ENCODE measurements at places on chromosomes 2 and 18.

DNA sequence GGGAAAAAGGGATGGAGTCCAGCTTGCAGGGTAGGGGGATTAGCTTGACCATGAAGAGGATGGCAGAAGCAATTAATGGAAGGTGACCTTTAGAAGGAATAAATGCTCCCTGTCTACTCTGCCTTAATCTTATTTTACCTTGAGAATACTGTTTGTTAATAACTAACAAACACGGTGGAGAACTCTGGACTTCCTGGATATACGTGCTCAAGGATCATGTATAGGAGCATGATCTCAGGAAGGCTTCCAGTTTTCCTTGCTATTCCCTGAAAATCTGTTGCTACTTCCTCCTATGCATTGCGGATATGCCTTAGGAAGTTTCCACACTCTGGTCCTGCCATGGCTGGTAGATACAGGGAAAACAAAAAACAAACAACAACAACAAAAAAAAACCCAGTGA, 44.8 kb upstream of the BCL11A start:
- no peak for DNase-seq

DNA sequence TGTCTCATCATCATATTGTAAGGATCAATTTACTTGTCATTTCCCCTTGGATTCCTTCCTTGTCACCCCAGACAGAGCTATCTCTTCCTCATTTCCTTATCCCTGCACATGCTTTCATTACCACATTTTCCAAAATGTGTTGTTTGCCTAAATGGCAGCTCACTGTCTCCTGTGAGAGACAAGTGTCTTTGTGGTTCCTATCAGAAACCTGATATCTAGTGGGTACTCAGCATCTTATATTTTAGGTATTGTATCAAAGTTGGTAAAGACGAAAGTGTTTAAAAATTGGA, 896.0 kb upstream of the PIK3C3 start:
- DNase-seq = no peak

GRCh38 chr2:62660582-62661262, 44.8 kb upstream of the EHBP1 start:
- DNase-seq = no peak

- no peak for DNase-seq
Measured at GRCh38 chr2:218877891-218878290, 2.8 kb upstream of the WNT10A start.

DNA sequence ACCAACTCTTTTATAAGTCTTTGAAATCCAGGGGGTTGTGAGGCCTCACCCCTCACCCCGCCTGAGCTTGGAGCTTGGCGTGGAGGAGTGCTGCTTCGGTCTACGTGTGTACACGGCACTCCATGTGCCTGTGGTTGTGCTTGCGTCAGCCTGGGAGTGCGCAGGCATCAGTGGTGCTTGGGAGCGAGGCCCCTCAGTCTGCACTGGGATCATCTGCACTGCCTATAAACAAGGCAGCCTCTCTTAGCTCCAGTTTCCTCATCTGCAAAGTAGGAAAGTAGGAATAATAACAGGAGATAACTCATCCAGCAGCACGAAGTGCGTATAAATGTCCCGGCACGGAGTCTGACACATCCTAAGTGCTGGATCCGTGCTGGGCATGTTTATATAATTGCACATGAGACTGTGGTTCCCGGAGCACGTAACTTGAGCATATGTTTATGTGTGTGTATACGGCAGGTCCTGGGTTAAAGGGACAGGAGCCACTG, 1.2 kb downstream of the GYPC start:
- DNase-seq = no peak

DNA sequence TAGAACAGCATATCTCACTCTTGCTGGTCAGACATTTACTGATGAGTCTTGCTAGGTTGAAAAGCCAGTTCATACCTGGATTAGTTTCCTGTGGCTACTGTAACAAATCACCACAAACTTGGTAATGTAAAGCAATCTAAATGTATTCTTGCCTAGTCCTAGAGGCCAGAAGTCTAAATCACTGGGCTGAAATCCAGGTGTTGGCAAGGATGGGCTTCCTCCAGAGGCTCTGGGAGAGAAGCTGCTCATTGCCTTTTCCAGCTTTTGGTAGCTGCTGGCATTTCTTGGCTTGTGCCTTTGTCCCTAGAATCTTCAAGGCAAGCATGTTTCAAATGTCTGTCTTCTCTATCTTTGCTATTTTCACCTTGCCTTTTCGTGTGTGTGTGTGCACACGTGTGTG, 62.3 kb upstream of the MAP4K3 start:
- no peak for DNase-seq

GRCh38 chr2:179424571-179424970, 159.9 kb upstream of the SESTD1 start:
- no peak for DNase-seq

- no peak for DNase-seq
Measured at GRCh38 chr2:232816657-232817056, 40.3 kb upstream of the KCNJ13 start.

- DNase-seq = no peak
Measured at GRCh38 chr2:124193706-124194105, 168.6 kb downstream of the CNTNAP5 start.

GRCh38 chr18:79423211-79424007, 27.7 kb downstream of the NFATC1 start:
- DNase-seq = no peak

GRCh38 chr2:45121236-45121927, 112.1 kb upstream of the SIX2 start:
- no peak for DNase-seq

GRCh38 chr18:396251-396555, 104.3 kb downstream of the COLEC12 start:
- DNase-seq = no peak

DNA sequence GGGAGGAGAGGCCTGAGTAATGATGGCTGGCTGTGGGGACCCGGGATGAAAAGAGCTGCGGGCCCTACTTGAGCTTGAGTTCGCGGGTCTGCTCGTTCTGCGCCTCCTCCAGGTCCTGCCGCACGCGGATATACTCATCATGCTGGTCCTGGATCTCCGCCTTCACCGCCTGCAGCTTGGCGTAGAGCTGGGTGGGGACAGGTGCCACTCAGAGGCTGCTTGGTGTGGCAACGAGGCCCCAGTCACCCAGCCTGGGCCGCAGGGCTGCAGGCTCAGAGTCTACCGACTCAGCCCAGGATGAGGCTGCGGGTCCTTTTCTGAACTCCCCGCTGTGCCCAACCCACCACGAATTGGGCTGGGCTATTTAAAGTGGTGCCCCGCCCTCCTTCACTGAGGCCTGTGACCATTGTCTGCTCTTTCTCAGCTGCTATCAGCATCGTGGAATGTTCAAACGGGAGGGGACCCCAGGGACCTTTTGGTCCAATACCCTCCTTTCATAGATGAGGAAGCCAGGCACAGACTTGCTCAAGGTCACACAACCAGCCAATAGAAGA, 28.0 kb downstream of the KIF3C start:
- DNase-seq = no peak

GRCh38 chr2:69340101-69340775, 46.8 kb downstream of the GFPT1 start:
- DNase-seq = no peak

GRCh38 chr2:73007991-73008765, 63.3 kb downstream of the SFXN5 start:
- DNase-seq = no peak

DNA sequence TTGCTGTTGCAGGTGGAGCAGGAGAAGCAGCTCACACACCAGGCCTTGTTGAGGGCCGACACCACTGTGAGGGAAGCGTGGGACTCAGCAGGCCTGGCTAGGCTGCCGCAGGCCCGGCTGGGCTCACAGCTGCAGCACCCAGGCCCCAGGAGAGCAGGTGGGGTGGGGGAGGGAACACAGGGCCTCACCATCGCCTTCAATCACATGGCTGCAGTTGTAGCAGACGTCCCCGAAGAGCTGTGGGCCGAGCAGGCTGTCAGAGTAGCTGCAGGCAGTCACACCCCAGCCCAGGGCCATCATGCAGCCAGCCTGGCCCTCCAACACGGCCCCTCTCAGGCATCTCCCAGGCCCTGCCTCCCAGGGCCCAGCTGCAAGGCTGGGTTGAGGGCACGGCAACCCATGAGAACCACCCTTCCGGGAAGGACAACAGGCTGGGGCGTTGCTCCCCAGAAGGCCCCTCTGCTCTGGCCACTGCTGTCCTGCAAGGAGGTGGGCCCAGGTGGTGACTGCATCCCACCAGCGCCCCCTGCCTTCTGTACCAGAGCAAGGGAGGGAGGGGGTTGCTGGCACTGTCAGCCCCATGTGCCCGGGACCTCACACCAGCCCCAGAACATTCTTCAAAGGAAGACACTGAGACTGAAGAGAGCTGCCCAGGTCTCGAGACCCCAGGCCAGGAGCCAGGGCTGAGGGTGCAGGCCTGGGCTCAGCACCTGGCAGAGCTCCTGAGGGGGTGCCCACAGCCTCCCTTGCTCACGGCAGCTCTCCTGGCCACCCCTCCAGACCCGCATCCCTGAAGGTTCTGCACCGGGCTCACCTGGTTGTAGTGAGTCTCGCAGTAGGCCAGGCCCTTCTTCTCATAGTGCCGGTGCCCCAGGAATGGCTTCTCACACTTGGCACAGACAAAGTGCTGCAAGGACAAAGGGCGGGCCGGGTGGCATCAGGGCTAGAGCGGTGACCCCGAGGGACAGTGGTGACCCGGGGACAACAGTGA, 5.6 kb upstream of the GPR17 start:
- no peak for DNase-seq

GRCh38 chr18:77366067-77366719, 116.5 kb downstream of the GALR1 start:
- DNase-seq = no peak

DNA sequence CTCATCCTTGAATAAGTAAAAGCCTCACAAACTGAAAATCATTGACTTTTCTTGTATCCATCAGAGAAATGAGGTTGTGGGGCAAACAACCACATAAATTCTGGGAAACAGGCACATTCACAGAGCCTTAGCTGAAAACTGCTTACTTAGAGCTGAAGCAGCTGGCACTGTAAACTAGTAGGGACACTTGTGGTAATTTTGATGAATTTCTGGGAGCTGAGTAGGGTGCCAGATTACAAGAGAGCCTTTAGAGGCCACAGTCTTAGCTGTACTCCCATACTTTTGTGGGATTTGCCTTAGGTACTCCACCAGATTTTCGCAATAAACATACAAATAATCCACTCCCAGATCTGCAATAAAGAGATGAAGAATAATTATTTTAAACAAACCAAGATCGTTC, 315.2 kb downstream of the TMX3 start:
- DNase-seq = no peak

GRCh38 chr18:46445522-46446313, 211.3 kb downstream of the LOXHD1 start:
- DNase-seq = no peak

DNA sequence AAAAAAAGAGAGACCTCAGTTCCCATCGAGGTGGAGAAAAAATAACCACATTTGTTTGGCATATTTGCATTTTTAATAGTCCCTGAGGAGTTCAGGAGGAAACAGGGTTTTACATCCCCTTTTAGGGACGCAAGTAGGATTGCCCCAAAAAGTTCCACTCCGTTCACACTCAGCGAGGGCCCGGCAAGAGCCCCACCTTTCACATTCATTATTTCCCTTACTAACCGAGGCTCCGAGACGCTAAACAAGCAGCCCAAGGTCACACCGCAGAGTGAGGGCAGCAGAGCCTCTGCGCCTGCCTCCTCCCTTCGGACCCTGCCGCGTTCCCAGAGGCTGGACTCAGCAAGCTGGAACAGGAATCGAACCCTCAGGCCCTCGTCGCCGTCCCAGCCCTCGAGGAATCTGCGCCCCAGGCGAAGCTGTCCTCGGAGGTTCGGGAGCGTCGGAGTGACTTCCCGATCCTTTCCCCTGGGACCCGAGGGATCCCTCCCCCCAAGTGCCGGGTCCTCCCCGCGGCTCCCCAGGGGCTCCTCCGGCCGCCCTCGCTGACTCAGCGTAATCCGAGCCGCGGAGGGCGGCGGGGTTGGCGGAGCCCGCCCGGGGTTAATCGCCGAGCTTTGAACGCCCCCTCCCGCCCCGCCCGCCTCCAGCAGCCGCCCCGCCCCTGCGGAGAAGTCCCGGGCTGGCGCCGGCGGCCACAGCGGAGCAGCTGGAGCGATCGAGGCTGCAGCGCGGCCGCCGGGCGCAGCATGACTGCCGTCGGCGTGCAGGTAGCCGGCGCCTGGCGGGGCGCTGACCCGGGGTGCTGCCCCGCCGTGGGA, at the start of gene TMEM37:
TSS of gene TMEM37 (plus strand) at position 700 of the 821 bp plus-strand sequence. CDS start at position 750, 50 bp downstream.
- DNase-seq = no peak

DNA sequence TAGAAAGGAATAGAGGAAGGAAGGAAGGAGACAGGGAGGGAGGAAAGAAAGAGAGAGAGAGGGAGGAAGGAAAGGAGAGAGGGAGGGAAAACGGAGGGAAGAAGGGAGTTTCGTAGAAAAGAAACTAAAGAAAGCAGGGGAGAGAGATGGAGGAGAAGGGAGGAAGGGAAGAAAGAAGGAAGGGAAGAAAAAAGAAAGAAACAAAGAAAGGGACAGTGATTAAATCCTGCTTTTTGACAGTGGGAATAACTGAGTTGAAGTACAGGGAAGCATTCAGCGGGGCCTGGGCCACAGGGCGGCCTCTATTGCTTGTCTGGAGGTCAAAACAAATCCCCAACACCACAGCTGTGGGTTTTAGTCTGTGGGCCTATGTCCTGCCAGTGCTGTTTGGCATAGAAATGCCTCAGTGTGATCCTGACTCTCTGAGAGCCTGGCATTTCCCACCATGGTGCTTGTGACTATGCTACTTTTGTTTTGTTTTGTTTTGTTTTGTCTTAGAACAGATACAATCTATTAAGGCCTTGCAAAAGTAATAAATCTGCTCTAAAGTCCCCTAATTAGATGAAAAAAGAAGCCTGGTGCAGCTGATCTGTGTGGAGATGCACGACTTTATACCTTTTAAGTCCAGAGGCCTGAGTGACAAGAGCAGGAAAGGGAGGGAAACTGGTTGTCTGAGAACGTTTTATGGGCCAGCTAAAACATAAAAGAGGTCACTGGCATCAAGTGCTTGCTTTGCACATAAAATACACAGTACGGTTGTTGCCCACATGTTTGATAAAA, 40.0 kb downstream of the IL1RL2 start:
- DNase-seq = no peak

DNA sequence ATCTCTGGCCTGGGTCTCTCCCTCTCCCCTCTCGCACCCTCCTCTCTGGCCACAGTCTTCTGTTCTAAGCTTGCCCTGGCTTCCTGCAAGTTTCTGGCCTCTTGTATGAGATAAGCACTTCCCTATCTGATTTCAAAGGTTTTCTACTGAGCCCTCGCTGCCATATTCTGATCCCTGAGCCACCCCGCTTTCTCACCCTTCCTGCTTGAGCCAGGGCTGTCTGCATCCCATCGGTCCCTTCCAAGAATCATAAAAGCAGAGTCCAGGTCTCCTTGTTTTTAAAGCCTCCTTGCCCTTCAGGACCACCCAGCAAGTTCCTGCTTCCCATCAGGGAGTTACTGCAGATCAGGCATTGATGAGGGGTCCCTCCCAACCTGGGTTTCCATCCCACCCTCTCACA, 110.2 kb downstream of the PRKCE start:
- DNase-seq = no peak

Measured in activated T-cell treated with anti-CD3 and anti-CD28 coated beads for 4 hours (primary cell).